Panc1 (cell line): ENCODE measurements at places on chromosomes 7 and 10. TPM values are rescaled to one million over a fixed set of nuclear protein-coding genes. Genes with fewer than 3 reads are reported as not detected.

DNA sequence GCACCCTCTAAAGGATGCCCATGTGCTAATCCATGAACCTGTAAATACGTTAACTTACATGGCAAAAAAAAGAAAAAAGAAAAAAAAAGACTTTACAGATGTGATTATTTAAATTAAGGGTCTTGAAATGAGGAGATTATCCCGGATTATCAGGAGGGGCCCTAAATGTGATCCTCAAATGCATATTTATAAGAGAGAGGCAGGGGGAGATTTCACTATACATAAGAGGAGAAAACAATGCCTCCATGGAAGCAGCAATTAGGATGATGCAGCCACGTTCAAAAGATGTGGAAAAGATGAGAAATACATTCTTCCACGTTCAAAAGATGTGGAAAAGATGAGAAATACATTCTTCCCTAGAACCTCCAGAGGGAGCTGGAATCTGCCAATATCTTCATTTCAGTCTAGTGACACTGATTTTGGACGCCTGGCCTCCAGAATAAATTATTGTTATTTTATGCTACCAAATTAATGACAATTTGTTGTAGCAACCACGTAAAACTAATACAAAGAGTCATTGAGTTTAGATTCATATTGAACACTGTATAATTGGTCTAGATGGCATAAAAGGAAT is 328.4 kb upstream of the GNAI1 start:
- no peak for DNase-seq

DNA sequence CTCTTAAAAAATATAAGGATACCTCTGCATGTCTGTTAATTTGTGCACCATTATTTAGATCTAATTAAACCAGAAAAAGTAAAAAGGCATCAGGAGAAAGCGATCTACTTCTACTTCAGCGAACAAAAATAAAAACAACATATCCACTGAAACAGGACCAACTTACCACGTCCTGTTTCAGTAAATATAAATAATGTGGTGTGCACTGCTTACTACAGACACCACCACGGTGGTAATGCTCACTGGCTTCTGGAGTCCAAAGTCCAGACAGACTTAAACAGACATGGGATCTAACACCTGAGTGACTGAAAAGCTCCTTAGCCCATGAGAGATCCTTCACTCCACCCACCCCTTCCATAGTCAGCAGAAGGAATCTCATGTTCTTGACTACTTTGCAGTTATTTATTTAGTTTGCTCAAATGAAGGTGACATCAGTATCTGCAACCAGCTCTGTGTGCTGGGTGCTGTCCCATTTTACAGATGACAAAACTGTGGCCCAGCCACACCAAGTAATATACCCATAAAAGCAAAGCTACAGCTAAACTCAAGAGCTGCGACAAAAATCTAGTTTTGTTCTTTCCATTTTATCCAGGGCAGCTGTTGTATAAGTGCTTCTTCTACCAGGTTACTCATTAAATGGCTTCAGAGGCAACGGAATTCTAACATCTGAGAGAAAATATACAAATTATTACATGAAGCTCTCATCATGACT is 62.1 kb upstream of the NCAPG2 start:
- no peak for DNase-seq

The MYH16 gene
- total RNA-seq = 0.23 TPM

DNA sequence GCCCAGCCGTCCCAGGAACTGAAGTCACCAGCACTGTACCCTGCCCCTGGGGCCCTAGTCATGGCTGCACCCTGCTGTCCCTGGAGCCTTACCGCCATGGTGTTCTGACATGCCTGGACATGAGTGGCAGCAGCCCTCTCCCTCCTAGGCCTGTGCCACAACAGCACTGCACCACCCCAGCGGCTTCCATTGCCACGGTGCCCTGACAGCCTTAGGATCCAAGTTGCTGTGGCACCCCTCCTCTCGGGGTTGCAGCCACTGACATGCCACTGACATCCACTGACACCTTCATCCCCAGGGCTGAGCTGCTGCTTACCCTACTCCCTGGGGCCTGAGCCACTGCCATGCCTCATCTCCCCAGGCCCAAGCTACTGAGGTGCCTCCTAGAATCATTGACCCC is 39.6 kb upstream of the SHH start:
- DNase-seq = no peak

The NEUROD6 gene
- not detected for total RNA-seq

DNA sequence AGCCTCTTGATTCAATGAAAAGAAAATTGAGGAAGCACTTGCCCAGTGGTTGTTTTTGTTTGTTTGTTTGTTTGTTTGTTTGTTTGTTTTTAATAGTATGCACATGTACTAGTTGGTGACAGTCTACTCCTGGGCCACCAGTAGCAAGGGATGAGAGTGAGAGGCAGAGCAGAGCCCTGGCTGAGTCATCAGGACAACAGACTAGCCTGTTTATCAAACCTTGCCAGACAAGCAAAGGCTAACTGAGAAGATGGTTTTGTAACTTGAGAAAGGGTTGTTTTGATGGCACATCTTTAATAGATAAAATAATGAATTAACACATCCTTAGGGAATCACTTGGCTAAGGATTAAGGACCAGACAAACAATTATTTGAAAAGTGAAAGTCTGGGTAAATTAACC is 78.1 kb downstream of the INHBA start:
- DNase-seq = no peak

- DNase-seq = no peak
Measured at GRCh38 chr10:122128357-122128756, 139.4 kb downstream of the TACC2 start.

The HABP2 gene
- 0.13 TPM for total RNA-seq

The LGI1 gene
- not detected for total RNA-seq

DNA sequence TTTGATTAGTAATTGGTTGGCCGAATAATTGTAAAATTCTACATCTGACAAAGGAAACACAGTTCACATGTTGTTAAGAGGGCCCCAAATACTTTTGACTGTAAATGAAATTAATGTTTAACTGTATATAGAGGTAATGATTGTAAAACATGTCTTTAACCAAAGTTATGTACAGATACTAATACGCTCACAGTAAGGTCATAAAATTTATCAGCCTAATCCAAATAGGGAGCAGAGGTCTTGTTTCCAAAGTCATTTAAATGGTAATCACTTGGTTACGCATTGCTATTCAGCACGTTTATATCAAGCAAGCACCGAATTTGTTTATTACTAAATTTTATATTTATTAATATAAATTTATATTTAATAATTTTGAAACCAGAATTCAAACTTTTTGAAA is 1.4 kb downstream of the PHYHIPL start:
- DNase-seq = no peak

- DNase-seq = no peak
Measured at GRCh38 chr10:130461631-130462030, 325.4 kb downstream of the GLRX3 start.

The CTTNBP2 gene
- total RNA-seq = 1.0 TPM

The LHFPL3 gene
- not detected for total RNA-seq

The DGKI gene
- not detected for total RNA-seq

The SPAM1 gene
- not detected for total RNA-seq

The LRRC17 gene
- total RNA-seq = 0.39 TPM

GRCh38 chr7:71208881-71209280 is 76.9 kb downstream of the GALNT17 start:
- DNase-seq = no peak

The GIMAP4 gene
- total RNA-seq = 0.26 TPM

The RAPGEF5 gene
- total RNA-seq = 1.4 TPM

The TRIM50 gene
- not detected for total RNA-seq

The HNRNPH3 gene
- total RNA-seq = 143 TPM

The CYP26C1 gene
- total RNA-seq = 1.1 TPM

DNA sequence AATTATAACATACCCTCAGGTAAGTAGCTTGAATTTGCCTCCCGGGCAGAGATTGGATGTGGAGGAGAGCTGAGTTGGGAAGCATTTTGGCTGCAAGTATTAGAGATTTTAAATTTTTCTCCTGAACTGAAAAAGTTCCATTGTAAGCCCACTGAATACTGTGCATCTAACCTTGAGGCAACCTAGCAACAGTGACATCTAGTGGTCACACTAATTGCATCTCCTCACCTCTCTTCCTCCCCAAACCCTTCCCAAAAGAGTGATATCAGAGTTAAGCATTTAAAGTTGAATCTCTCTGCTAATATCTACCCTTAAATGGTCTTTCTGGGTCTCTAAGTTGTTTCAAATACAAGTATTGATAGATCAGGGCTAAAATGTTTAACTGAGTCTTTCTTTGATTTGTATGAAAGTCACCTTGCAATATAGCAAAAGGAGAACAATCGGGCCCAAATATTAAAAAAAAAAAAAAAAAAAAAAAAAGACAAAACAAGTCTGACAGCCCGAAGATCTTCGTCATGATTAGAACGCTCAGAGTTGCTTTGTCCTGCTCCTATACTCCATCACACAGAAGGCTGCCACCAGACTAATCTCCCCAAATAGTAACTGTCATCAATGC is 40.4 kb upstream of the DLX5 start:
- DNase-seq = peak; percentile 38

The CAMK2B gene
- total RNA-seq = 0.26 TPM

The GPR15LG gene
- total RNA-seq = 0.41 TPM

The PRSS58 gene
- not detected for total RNA-seq

The GIMAP6 gene
- 0.23 TPM for total RNA-seq

The TMEM229A gene
- total RNA-seq = not detected

DNA sequence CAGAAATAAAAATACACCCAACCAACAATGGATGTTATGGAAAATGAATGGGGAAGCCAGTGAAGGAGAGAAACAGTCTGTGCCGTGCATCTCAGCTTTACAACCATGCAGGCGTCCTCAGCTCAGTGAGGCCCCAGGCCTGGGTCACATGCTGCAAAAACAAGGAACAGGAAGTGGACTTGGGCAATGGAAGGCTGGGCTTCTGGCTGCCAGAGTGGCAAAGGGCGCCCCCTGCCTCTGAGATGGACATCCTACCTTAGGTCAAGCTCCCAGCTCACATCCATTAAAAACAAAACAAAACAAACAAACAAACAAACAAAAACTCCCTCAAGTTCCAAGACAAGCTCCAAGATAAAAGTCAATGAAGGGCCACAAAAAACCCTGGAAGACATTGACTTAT is 54.7 kb upstream of the AFAP1L2 start:
- no peak for DNase-seq

DNA sequence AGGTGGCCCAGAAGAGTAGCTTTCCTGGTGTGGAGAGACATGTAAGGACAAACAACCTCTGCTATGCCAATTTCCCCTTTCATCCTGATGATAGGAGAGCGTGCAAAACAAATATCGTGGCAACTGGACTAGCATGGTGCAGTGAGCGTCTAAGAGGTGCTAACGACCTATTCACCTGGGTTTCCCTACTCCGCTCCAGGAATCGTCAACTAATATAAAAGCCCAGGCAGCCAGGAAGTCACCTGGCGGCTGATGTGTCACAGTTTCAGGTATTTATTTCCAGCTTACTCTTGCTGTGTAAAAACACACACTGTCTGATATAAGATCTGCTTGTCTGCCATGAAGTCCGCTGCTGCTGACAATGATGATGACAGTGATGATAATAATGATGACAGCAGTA is 56.5 kb upstream of the EFCAB10 start:
- no peak for DNase-seq

- DNase-seq = no peak
Measured at GRCh38 chr10:119290301-119291048, 83.1 kb downstream of the GRK5 start.

The RARRES2 gene
- total RNA-seq = 1.1 TPM
